ENCODE measurements at places on chromosomes 6 and 20. TPM values are rescaled to one million over a fixed set of nuclear protein-coding genes. Genes with fewer than 3 reads are reported as not detected.

DNA sequence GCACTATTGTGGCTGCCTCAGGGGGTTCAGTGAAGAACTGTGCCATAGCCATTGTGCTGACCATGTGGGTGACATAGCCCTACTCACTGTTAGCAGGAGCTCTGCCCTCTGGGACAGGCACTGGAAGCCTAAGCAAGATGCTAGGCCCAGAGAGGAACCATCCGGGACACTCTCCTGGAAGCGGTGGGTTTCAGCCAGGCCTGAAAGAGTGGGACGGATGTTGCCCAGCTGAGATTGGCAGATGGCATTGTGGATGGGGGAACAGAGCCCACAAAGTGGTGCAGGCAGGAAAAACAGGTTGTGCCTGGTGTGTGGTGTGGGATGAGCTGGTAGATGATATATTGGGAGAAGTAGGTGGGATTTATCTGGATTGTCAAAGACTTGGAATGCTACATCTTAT lies 40.1 kb downstream of the DLGAP4 start:
- H3K27ac ChIP-seq, result no peak overlapping the region
- no peak overlapping the region for H3K4me3 ChIP-seq
- no peaks in the 10 kb centered on the region for H3K36me3 ChIP-seq
- H3K4me1 ChIP-seq, result no peaks in the 10 kb centered on the region
- peaks cover 35% of the 10 kb centered on the region for H3K27me3 ChIP-seq

GRCh38 chr20:2132461-2132901 lies 30.9 kb downstream of the STK35 start:
- peak overlapping the region; percentile 65 for H3K27ac ChIP-seq
- no peak for DNase-seq

DNA sequence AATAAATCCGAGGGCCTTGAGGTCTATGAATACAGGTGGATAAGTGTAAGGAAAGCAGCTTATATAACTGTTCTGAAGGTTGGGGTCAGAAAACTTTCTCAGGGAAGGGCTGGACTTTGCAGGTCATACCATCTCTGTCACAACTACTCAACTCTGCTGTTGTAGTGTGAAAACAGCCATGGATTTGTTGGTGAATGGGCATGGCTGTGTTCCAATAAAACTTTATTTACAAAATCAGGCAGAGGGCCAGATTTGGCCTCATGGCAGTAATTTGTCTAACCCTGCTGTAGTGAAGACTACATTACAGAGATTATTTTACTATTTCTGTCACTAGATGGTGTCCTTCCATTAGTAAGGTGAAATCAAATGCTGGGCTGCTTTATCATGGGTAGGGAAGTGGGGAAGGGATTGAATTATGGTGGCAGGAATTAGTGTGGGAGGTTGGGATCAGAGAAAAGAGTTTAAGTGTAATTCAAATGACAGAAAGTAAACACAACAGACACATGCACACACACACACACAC lies 409.6 kb upstream of the CHD6 start:
- H3K4me3 ChIP-seq, result no peak overlapping the region
- H3K27me3 ChIP-seq, result peaks cover 13% of the 10 kb centered on the region
- no peak for DNase-seq
- no peaks in the 10 kb centered on the region for H3K4me1 ChIP-seq
- H3K27ac ChIP-seq, result no peak overlapping the region

The GMEB2 gene
- total RNA-seq, result 5.3 TPM

The GHRH gene
- 0.93 TPM for total RNA-seq

GRCh38 chr6:164419099-164419498 lies 890.3 kb downstream of the C6orf118 start:
- H3K27me3 ChIP-seq, result no peaks in the 10 kb centered on the region
- no peak overlapping the region for H3K4me3 ChIP-seq
- no peak overlapping the region for H3K27ac ChIP-seq
- H3K4me1 ChIP-seq, result peaks cover 16% of the 10 kb centered on the region

DNA sequence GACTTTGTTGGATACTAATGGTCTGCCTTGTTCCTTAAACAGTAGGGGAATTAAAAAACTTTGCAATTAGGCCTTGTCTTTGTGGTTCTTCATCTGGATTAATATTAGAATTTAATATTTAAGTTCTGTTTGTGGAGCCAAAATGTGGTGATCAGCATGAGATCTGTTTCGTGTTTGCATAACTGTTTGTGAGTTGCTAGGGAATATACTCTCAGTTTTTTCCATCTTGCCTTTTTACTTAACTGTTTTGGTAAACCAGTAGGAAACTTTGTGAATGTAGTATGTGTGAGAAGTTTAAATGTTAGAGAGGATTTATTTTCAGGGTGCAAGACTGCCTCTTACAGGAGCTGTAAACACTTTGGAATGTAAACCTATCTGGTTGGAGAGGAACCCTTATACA lies 35.6 kb downstream of the LRRC1 start:
- peaks cover 15% of the 10 kb centered on the region for H3K4me1 ChIP-seq
- no peak overlapping the region for H3K27ac ChIP-seq
- no peak overlapping the region for H3K4me3 ChIP-seq

DNA sequence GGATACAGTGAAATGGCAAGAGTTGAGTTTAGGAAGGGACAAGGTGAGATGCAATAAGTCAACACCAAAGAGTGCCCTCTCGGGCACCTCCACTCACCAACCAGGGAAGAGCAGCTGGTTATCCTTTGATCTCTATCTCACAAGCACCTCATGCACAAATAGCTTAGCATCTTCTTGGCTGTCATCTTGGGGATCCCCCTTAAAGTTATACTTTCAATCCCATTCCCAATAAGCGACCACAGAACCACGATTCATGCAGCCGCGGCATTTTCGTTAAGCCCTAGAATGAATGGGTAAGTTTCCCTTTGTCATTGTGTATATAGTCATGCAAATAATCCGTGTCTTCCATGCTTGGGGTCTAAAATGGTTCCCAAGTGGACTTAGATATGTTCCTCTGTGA lies 73.5 kb downstream of the ADTRP start:
- H3K27me3 ChIP-seq, result no peaks in the 10 kb centered on the region
- no peak overlapping the region for H3K4me3 ChIP-seq
- H3K36me3 ChIP-seq, result no peaks in the 10 kb centered on the region
- H3K4me1 ChIP-seq, result no peaks in the 10 kb centered on the region
- H3K27ac ChIP-seq, result no peak overlapping the region

The TRIM15 gene
- not detected for total RNA-seq

The ZSCAN23 gene
- 1.5 TPM for total RNA-seq

- no peaks in the 10 kb centered on the region for H3K36me3 ChIP-seq
- H3K4me1 ChIP-seq, result no peaks in the 10 kb centered on the region
- H3K4me3 ChIP-seq, result no peak overlapping the region
- H3K27me3 ChIP-seq, result peaks cover 9% of the 10 kb centered on the region
- H3K27ac ChIP-seq, result no peak overlapping the region
These were observed 554.4 kb downstream of the KIF16B start for GRCh38 chr20:16018881-16019280.
